ENCODE measurements at places on chromosomes 1 and 21.

- DNase-seq, result no peak
These were observed 68.5 kb downstream of the FOXJ3 start for GRCh38 chr1:42266253-42267135.

DNA sequence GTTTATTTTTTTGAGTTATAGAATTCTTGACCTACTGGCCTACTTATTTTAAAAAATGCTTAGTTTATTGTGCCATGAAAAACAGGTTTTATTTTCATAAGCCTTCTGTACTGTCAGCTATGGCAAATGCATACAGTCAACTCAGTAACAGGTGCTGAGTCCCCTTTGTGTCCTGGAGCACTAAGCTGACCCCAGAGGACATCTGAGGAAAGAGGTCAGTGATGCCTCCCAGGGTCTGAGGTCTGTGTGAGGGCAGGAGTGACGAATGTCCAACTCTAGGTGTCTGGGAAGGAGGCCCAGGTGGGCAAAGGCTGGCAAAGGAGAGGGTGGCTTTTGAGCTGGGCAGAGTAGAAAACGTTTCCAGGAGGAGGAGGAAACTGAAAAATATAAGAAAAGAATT, 7.8 kb upstream of the TMEM201 start:
- DNase-seq, result no peak

DNA sequence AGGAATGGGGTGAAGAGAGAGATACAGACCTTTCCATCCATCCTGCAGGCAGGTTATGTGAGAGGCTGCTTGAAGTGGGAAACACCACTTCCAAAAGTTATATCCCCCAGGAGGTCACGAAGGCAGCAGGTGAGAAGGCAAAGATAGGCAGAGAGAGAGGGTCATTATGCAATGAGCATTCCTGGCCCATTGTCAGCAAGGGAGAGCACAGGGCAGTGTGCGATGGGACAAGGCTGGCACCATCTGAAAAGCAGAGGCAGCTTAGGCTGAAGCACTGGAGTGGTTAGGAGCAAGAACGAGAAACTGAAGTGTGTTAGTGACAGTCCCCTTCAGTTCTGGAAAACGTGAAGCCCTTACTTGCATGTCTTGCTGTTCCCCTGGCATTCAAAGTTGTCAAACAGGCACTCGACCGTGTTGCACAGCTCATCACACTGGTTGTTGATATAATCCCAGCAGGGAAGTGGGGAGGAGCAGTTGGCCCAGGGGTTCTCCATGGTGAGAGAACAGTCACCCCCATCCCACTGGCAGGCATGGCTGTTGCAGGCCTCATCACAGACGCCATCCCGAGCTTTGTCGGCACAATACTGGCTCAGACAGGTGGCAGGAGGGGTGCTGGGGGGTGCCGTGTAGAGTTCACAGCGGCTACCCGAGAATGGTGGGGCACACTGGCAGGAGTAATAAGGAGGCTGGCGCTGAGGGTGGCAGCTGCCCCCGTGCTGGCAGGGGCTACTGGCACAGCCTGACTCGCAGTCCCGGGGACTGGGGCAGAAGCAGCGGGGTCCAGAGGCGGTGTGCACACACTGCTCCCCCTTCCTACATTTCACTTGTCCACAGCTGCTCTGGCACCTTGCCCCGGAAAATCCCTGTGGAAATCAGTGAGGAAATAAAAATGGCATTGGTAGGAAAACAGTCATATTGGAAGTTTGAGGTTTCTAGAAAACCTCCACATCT, 28.9 kb upstream of the ADAM30 start:
- DNase-seq, result no peak

DNA sequence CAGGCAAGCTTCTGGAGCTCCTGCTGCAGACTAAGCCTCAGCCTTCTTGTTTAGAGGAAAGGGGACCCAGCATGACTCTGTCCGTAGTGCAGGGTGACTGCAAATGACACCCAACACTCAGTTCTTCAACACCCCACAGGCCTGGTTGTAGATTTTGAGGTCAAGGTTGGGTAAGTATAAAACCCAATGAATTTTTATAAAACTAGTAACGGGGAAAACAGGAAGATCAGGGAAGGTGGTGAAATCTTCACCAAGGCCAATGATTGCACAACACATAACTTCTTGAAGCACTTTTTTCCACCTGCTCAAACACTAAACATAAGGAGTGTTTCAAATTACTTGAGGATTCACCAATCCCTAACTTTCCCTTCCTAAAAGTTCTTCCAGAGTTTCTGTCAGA, 89.4 kb upstream of the JAK1 start:
- no peak for DNase-seq

DNA sequence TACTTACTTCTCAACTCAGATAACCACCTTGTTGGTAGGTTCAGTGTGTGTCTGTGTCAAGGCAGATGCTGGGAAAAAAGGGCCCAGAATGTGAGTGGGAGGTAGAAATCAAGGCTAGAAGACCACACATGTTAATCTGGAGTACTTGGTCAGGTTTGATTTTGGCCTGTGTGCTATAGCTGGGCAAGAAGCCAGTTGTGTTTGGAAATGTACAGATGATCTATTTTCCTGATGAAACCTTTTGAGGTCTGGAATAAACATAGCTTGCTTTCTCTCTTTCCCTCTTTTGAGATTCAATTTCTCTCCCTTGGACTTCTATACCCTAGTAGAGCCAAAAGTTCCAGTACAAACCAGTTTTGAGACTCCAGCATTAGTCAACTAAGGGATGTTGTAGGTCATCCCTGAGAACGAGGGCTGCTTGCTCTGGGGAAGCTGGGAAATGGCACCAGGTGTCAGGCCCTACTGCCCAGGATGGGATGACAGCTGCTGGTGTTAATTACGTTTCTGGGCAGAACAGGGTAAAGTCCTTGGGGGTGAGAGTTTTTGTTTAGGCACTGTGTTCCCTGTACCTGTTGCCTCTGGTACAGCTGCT, 15.8 kb downstream of the MAPKAPK2 start:
- DNase-seq, result no peak

DNA sequence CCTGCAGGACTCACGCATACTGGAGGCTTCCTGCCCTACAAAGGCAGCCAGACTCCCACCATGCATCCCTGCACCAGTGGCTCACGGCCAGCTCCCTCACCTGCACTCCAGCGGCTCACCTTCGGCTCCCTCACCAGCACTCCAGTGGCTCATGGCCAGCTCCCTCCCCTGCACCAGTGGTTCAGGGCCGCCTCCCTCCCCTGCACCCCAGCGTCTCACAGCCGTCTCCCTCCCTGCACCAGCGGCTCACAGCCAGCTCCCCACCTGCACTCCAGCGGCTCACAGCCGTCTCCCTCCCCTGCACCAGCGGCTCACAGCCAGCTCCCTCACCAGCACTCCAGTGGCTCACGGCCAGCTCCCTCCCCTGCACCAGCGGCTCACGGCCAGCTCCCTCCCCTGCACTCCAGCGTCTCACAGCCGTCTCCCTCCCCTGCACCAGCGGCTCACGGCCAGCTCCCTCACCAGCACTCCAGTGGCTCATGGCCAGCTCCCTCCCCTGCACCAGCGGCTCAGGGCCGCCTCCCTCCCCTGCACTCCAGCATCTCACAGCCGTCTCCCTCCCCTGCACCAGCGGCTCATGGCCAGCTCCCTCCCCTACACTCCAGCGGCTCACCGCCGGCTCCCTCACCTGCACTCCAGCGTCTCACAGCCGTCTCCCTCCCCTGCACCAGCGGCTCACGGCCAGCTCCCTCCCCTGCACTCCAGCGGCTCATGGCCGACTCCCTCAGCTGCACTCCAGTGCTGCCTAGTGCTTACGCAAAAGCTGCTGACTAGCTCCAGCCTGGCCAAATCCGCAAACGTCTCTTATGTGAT, 324.5 kb downstream of the NPHP4 start:
- DNase-seq, result no peak

- DNase-seq, result no peak
These were observed 220.1 kb downstream of the ST6GALNAC3 start for GRCh38 chr1:76294482-76295194.

GRCh38 chr1:40341491-40342380, 24.6 kb upstream of the COL9A2 start:
- DNase-seq, result no peak

DNA sequence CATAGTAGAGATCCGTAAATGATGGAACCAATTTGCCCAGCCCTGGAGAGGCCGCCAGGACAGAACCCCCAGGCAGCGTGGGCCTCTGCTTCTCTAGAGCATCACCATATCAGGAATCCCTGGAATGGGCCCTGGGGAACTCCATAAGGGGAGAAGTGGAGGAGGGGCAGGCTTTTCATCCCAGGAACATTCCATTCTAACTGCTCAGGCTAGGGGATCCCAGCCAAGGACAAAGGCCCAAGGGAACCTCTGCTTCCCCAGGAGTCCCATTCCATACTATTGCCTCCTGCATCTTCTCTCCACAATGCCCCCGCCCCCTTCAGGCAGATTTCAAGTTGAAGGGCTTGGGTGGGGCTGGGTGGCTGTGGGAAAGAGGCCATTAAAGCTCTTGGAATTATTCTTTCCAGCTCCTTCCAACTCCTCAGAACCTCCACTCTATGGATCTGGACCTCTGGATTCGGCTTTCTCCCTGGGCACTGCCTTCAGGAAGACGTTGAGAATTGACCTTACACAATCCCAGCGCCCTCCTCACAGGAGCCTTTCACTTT, 6.0 kb downstream of the TRNP1 start:
- peak; percentile 95 for DNase-seq

DNA sequence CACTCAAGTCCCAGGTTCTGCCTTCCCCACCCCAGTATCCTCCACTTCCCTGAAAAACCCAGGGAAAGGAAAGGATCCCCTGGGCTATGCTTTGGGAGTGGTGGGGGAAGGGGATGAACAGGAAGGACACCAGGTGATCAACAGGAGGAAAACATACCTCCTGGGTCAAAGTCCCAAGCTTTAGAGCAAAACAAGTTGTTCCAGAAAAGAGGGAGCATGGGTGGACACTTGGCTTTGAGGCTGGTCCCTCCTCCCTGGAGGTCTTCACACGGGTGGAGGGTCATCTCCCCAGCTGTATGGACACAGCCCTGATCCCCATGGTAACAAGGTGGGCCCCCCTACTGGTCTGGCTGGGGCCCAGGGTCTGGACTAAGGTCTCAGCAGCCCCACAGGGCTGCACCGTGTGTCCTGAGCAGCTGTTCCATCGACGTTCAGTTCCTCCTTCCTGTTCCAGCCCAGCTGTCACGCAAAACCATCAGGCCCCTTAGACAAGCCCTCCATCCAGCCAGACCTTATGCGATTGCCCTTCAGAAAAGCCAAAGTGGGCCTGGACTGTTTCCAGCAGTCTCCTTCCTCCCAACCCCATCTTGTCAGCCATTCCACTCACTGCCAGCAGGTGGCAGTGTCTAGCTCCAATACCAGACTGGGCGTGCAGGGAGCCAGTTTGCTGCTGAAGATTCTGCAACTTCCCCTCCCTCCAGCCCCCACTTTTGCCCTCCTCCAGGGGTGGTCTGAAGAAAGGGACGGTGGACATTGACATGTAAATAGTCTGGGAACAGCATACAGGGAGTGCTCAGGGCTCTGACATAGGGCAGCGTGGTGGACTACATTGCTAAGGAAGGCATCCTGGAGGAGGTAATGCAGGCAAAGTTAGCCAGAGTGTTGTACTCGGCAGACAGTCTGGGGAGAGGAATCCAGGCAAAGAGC, 2.9 kb upstream of the PDZK1IP1 start:
- no peak for DNase-seq

DNA sequence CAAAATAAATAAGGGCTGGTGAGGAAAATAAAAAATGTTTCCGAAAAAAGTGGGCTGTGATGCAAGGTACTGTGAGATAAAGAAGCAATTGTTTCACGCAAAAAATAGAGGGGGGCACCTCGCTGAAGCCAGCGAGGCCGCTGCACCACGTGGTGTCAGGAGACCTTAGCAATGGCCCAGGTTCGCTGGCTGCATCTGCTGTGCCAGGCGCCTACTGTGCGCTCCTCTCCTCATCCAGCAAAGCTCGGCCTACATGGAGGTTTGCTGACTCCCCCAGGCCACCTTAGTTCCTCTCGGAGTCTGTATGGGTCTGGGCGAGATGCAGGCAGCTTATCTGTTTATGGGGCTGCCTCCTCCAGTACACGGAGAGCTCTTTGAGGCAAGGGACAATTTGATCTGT, 119.6 kb downstream of the NR5A2 start:
- no peak for DNase-seq

GRCh38 chr1:245168906-245169305, 14.1 kb downstream of the KIF26B start:
- no peak for DNase-seq

GRCh38 chr1:235831148-235831547, 35.6 kb downstream of the LYST start:
- DNase-seq, result no peak

GRCh38 chr1:202167708-202168415, 7.5 kb upstream of the PTPN7 start:
- peak; percentile 14 for DNase-seq

DNA sequence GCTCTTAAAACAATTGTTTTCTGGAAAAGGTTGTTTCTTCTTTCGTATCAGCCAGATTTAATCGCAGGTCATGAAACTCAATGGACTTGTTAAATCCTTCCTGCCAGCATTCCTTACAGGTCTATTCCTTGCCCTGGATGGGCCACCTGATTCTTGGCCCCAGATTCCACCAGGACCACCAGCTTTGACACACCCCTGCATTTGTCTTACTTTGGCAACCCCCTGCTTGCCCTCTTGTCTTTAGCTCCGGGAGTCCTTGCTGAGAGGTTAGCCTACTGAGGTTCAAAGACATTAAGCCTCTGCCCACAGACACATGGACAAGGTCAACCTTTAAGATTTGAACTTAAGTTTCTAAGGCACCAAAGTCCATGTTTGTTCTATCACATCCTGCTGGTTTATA, 27.1 kb upstream of the DAB1 start:
- DNase-seq, result no peak

GRCh38 chr1:246733704-246734103, 9.5 kb downstream of the SCCPDH start:
- DNase-seq, result no peak

- no peak for DNase-seq
These were observed 46.8 kb downstream of the TRPM2 start for GRCh38 chr21:44399955-44400790.

- DNase-seq, result no peak
These were observed 488.0 kb upstream of the PLXNA2 start for GRCh38 chr1:208731981-208732821.

- DNase-seq, result no peak
These were observed at the start of gene RGS18 for GRCh38 chr1:192158181-192158580. TSS of gene RGS18 (plus strand) at chr1:192158462. CDS start at chr1:192158638, 176 bp downstream.

DNA sequence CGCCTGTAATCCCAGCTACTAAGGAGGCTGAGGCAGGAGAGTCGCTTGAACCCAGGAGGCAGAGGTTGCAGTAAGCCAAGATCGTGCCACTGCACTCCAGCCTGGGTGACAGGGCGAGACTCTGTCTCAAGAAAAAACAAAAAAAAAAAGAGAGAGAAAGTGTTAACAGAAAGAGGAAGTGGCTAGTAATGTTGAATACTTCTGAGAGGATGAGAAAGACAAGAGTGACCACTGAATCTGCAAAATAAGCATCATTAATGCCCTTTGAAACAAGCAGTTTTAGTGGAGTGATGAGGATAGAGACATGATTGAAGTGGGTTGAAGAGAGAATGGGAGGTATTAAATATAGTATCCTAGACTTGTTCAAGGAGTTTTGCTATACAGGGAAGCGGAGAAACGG, 11.7 kb downstream of the MPZ start:
- DNase-seq, result no peak

DNA sequence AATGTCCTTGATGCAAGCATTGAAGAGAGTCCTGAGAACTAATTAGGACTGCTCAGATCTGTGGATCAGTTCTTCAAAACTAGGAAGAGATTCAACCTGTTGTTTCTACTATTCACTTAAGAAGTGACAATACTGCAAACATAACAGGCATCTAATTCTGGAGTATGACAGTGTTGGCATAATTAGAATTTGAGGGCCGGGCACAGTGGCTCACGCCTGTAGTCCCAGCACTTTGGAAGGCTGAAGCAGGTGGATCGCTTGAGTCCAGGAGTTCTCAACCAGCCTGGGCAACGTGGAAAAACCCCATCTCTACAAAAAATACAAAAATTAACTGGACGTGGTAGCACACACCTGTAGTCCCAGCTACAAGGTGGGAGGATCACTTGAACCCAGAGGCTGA, 8.0 kb upstream of the FOXJ3 start:
- no peak for DNase-seq
